ENCODE measurements at places on chromosomes 5 and 9.

DNA sequence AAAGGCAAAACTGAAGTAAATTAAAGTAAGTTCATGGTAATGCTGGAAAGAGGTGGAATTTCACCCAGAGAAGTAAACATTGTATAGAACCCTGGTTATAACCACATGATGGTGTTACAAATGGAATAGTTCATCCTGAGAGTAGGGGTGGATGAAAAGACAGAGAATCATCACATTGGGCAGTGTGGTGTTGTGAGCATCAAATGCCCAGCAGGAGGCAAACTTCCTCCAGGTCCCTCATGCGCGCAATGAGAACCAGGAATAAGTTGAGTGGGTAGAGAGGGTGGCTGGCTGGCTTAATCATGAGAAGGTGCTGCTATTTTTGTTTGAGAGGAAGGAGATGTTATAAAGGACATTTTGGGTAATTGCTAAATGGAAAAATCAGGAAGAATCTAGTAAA lies 163.3 kb upstream of the HMHB1 start:
- DNase-seq = no peak

DNA sequence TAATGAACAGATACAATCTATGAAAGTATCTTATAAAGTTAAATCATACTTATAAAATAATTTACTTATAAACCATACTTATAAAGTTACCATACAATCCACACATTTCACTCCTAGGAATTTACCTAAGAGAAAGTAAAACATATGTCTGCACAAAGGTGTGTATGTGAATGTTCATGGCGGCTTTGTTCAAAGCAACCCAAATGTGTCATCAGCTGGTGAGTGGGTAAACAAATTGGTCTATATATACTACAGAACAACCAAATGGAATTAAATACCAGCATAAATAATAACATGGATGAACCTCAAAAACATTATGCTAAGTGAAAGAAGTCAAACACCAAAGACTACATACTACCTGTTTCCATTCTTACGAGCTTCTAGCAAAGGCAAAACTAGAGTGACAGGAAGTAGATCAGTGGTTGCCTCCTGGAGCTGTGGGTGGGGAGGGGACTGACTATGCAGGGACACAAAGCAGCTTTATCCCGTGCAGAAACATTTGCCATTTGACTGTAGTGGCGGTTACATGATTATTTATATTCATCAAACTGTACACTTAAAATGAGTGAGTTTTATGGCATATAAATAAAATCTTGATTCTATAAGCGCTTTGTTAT lies 10.6 kb downstream of the TRAF1 start:
- no peak for DNase-seq

GRCh38 chr5:88143693-88144218 lies 124.9 kb downstream of the TMEM161B start:
- DNase-seq = no peak

- DNase-seq = no peak
Observed at GRCh38 chr5:164002214-164002613, 496.8 kb downstream of the MAT2B start.

- DNase-seq = no peak
Observed at GRCh38 chr5:106894964-106895363, 775.8 kb downstream of the EFNA5 start.

DNA sequence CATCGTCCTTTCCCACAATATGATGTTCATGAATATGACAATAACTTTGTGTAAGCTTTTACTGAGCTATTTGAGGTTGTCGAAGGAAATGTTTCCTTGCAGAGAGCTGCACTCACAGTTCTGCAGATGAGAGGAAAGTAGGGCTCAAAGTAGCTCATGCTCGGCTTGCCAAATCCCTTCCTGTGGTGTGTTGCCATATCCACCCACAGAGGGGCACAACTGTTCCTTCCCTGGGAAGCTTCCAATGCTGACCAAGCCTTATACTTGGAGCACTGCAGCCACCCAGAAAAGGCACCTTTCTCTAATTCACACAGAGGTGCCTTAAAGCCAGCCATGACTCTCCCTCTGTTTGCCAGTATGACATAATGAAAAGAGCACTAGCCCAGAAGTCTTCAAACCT lies 390.3 kb downstream of the CAAP1 start:
- DNase-seq = no peak

- DNase-seq = no peak
Observed at GRCh38 chr9:36976371-36977030, 57.6 kb downstream of the PAX5 start.

DNA sequence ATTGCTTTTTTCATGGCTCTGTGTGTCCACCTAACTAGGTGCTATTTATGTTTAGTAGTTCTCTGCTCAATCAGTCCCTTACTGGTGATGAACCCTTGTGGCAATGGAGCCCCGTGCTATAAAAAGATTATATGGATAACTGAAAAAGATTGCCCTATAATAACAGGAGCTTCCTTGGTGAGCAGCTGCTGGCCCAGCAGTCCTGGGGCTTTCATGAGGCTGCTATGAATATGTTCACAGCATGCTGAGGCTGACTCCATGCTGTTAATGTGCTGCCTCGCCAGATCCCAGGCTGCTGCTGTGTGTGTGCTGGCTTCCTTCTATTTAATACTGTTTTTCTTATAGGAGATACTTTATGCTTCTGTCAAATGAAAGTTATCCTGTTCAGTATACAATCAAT lies 357.5 kb downstream of the TAF11L14 start:
- DNase-seq = no peak

DNA sequence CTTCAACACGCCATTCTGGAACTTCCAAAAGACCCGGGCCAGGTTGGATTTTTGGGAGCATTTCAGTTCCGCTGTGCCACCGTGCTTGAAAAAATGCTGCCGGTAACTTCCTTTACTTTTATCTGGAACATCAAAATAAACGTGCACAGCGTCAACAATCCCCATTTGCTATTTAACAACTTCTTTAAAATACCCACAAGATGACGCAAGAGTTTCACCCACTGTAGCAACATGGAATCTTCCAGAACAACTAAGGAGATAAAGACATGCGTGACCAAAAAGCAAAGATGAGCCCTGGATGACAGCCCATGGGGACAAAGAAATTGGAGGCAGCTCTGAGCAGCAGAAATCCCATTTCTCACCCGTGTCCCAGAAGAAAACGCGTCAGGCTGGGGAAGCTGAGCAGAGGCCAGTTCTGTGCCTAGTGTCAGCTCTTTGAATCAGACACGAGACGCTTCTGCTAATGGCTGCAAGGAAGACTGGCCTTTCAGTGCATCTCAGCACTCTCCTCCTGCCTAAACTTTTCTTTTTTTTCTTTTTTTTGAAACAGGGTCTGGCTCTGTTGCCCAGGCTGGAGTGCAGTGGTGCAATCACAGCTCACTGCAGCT lies 61.3 kb downstream of the SECISBP2 start:
- DNase-seq = no peak
